Left renal cortex interstitium (tissue), 4 donors: ENCODE measurements at places on chromosomes 5 and 9. TPM values are rescaled to one million over a fixed set of nuclear protein-coding genes. Genes with fewer than 3 reads are reported as not detected.

Gene FGFR4
- 64.8 TPM for polyA plus RNA-seq

Gene BASP1
- polyA plus RNA-seq: 80.2 TPM

Gene ZNF462
- polyA plus RNA-seq: 18.9 TPM

Gene PFN3
- 0.91 TPM for polyA plus RNA-seq

Gene NR3C1
- 42.0 TPM for polyA plus RNA-seq

DNA sequence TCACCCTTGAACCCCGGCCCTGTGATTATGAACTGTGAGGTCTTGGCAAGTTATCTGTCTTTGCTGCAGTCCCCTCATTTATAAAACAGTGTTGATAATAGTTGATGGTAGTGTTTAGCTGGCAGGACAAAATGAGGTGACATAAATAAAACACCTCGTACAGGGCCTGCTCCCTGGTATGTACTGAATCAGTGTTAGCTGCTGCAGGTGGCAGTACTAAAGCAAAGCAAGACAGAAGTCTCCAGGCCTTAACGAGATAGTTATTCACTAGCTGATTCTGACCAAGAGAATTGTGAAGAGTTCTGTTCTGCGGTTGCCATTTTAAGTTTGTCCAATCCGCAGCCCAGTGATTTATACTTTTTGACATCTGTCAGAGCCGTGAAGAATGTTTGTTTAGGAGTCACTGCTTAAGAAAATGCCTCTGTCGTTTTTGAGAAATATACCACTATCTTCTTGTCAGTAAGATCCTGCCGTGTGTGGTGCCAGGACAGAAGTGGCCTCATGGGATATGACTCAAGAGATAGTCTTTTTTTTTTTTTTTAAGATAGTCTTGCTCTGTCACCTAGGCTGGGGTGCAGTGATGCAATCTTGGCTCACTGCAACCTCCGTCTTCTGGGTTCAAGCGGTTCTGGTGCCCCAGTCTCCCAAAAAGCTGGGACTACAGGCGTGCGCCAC is 75.9 kb downstream of the KDM4C start:
- DNase-seq: no peak

GRCh38 chr5:115472271-115473025 is 72.1 kb downstream of the FEM1C start:
- no peak for DNase-seq

GRCh38 chr5:64952951-64953673 is 184.4 kb downstream of the CWC27 start:
- no peak for DNase-seq

GRCh38 chr9:69970001-69970533 is 73.6 kb upstream of the MAMDC2 start:
- DNase-seq: no peak

GRCh38 chr5:111069839-111070238 is 1.7 kb upstream of the TSLP start:
- DNase-seq: no peak

DNA sequence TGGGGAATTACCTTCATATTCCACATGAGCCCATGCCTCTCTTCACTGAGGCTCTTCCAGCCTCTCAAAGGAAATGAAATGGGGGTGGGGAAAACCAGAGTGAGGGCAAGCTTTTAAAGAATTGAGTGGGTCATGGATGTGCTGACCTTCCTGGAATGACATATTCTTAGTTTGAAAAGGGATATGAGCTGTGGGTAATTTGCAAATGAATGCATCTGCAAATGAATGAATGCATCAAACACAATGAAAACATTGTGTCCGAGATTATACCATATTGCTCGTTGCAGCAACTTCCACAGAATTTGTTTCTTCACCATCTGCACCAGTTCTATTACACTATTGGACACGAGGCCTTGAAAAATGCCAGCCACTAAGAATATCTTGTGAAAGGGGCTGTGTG is 198.6 kb upstream of the CDH6 start:
- DNase-seq: no peak

DNA sequence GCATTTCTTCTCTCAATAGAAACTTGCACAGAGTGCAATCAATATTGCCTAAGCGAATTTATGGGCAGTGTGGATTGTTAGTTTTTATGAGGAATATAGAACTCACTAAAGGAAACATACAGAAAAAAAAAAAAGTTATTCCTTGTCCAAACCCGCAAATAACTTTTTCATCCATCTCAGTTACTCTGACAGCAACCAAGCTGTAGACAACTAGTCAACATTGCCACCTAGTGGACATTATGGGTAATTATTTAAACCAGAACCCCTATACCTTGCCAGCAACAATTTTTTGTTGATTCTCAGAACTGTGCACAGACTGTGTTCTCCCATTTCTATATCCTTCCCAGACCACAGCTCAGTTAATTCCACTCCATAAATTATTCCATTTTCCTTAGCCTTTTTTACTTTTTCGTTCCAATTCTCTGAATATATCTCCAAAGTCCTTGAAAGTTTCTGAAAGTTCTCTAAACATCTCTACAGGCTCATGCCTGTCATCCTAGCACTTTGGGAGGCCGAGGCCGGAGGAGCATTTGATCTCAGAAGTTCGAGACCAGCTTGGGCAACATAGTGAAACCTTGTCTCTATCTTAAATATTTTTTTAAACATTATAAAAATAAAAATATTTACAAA is 2.6 kb upstream of the AFAP1L1 start:
- no peak for DNase-seq

DNA sequence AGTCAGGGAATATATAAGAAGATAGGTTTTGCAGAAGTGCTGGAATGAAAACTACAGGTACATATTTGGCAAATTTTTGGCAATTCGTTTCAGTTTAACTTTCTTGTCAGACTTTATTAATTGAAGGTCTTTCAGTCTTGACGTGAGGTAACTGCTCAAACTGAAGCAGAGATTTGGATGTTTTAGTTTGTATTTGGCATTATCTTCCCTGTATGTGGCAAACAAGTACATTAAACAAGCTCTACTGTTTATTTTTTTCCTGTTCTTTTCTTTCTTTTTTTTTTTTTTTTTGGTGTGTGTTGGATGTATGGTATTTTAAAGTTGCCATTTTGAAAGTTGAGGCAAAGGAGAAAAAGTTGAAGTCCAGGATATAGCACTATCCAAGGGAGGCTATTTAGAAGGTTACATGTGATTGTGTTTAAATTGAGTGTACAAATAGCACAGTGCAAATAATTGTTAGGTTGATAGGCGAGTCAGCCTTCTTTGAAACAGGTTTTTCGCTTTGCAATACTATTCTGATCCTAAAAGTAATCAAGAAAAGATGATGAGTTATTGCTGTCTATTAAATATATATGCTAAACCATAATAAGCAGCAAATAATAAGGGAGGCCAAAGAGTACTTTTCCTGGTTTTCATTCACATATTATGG is 2.2 kb downstream of the PBX3 start:
- DNase-seq: no peak

GRCh38 chr5:134647750-134648424 is 698 bp upstream of the SEC24A start:
- DNase-seq: no peak

GRCh38 chr5:83265318-83265717 is 188.0 kb downstream of the XRCC4 start:
- DNase-seq: no peak

- DNase-seq: no peak
These were observed 90.8 kb downstream of the PCDH1 start for GRCh38 chr5:141787376-141787775.

GRCh38 chr5:6634306-6634705 is 1.1 kb downstream of the SRD5A1 start:
- DNase-seq: no peak

DNA sequence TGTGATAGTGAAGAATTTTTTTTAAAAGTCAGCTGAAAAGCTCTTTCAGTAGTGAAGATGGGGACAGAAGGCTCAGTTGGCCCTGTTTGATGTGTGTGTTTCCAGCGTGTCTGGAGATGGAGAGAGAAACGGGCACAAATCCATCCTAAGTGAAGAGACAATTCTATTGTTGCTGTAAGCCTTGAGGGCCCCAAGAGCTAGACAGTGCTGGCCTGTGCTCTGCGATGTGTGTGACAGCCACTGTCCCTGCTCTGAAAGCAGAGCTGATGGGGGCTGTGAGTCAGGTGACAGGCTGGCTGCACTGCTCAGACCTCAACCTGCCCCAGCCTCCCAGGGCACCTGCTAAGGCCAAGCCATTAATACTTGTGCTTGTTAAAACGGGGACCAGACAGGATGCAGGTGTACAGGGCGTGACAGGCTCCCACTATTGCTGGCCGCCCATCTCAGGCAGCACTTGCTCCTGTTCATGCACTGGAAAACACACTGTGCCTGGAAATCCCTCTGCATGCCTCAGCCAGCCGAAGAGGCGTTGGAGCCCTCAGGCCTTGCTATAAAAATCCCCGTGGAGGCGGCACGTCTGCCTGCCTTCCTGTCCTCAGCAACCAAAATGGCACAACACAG is 44.6 kb upstream of the SEMA4D start:
- DNase-seq: no peak

GRCh38 chr5:154242442-154242841 is 51.9 kb downstream of the GALNT10 start:
- DNase-seq: no peak

DNA sequence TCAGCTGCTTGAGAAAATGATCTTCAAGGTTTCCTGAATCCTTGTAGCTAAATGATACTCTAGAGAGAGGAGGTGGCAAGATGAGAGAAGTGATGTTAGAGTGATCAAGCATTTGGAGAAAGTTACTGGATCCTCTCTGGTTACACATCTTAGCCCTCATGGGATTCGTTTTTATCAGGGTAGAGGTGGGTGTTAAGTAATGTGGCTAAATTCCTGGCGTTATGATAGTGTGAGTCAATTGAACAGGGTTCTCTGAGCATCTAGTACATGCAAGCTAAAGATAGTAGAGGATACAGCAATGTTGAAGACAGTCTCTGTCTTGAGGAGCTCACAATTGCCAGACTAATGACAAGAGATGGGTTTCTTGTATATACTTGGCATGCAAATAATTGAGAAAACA is 123.7 kb downstream of the PSD2 start:
- no peak for DNase-seq

GRCh38 chr5:97501965-97502305 is 318.9 kb upstream of the RIOK2 start:
- no peak for DNase-seq

GRCh38 chr5:94969174-94969573 is 315.7 kb downstream of the MCTP1 start:
- DNase-seq: no peak

DNA sequence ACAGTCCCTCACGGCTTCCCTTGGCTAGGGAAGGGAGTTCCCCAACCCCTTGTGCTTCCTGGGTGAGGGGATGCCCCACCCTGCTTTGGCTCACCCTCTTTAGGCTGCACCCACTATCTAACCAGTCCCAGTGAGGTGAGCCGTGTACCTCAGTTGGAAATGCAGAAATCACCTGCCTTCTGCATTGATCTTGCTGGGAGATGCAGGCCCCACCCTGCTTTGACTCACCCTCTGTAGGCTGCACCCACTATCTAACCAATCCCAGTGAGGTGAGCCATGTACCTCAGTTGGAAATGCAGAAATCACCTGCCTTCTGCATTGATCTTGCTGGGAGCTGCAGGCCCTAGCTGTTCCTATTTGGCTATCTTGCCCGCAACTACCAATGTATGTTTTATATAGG is 44.7 kb downstream of the CCL28 start:
- DNase-seq: no peak

GRCh38 chr9:18706648-18707047 is 232.7 kb downstream of the ADAMTSL1 start:
- no peak for DNase-seq
